ENCODE measurements at places on chromosomes 4 and X.

DNA sequence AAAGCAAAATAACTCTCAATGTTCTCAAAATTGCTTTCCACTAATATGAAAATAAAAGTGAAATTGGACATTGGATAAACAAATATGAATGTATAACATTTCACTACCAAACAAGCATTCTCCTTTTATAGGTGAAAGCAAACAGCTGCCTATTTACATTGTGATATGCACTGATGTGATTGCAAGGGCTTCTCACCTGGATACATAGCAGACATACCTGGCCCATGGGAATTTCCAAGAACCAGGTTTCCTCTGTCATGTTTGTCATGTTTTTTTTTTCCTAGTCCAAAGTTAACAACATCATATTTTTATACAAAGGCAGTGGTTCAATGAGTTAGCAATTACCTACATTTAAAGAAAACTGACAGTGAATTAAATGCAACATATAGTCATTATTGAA, 228.5 kb downstream of the ANKRD50 start:
- DNase-seq = no peak

DNA sequence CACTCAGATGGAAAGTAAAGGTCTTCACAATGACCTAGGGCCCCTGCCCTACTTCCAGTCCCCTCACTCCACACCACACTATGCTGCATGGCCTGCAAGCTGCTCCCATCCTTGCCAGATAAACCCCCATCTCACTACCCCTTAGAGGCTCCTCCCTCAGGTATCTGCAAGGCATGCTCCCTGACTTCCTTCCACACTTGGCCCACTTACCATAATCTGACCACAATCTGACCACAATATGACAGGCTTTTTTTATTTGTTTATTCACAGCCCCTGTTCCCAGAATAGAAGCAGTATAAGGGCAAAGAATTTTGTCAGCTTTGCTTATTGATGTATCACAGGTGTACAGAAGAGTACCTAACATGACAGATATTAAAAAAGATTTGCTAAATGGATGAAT, 124.7 kb downstream of the CAMK2D start:
- DNase-seq = no peak

- peak; percentile 73 for DNase-seq
These were observed 226.6 kb downstream of the NSUN7 start for GRCh38 chr4:40976343-40976742.

DNA sequence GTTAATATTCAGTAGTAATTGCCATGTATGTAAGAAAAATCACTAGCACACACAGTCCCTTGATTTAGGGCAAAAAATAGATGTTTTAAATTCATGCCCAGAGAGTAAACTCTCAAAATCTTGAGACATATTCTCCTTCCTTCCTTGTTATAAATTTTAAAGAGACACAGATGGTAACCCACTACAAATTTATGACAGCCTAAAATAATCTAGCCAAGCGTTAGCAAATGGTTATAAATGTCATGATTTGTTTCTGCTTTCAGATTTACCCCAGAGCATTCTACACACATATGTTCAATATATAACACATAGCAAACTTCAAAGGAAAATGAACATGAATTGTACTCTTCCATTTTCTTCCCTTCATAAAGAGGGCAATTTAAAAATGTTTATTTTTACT, 540.3 kb downstream of the TLL1 start:
- no peak for DNase-seq

- DNase-seq = no peak
These were observed 198.9 kb upstream of the PPP1R2C start for GRCh38 chrX:42976746-42977366.

- DNase-seq = no peak
These were observed 14.3 kb downstream of the SGMS2 start for GRCh38 chr4:107838861-107839565.

- DNase-seq = peak; percentile 54
These were observed 9.2 kb upstream of the GABRA4 start for GRCh38 chr4:47002580-47002979.

DNA sequence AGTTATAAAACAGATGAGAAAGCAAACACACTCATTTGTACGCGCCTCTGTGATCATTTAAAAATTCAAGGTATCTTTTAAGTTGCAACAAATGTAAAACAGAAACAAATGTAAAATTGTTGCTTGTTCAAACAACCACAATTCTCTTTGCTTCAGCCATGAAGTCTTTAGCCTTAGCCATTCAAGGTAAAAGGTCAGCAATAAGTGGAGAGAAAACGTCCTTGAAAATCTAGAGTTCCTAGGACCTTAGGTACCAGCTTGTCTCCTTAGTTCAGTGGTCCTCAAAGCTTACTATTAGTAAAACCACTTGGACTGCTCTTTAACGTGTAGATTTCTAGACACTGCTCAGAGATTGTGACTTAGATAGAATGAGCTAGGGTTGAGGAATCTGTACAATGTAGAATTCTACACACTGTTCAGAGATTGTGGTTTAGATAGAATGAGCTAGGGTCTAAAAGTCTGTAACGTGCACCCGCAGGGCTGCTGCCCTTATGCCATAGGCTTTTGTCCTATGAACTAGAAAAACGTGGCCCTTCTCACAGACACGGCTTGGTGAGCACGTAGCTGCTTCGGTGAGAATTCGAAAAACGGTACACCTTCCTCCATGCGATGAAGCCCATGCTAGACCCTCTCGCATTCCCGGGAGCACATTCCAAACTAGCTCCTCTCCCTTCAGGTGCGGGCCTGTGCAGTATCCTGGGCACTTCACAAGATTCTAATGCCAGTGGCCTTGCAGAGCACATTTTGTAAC, 1.7 kb downstream of the PLAC8 start:
- DNase-seq = no peak

DNA sequence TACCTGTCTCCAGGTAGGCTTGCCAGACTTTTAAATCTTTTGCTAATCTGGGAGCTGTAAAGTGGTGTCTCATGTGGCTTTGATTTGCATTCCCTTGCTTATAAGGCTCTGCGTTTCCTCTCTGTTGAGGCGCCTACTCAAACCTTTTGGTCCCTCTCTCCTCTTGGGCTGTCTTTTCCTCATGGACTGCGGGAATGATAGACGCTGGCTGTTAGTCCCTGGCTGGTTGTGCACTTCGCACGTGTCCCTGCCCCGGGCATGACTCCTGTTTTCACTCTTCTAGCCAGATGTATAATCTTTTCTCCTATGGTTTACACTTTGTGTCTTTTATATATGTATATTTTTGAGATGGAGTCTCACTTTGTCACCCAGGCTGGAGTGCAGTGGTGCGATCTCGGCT, 39.7 kb downstream of the RGS12 start:
- DNase-seq = no peak

DNA sequence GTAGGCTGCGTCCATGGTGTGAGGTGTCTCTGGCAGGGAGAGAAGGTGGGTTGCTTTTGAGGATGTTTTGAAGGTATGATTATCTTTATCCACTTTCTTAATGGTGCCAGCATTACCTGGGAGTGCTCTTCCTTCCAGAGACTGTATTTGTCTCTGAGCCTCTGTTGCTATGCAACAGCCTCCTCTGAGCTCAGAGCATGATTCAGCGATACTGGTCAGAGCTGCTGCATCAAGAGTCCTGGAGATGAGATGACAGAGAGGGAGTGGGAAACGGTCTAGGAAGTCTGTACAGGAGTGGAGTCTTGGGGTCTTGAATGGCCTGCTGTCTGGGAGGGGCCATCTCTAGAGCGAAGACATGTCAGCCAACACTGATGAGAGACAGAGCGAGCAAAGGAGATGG, 104.4 kb upstream of the RAB40AL start:
- peak; percentile 41 for DNase-seq

DNA sequence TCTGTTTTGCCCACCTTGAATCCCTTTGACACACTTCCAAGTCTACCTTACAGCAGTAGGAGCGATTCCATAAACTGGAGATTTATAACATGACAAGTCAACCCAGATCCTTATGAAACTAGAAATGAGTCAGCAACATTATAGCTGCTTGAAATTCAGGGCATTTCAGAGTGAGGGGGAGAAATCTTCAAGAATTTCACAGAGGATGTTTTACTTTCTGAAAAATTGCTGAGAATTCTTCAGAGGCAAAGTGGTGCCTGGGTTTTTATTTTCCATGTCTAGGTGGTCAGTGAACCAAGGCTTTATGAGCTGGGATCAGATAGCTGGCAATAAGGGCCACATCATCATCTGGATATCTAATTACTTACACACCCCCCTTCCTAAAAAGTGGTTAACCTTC, 119.8 kb downstream of the PPARGC1A start:
- no peak for DNase-seq

GRCh38 chr4:115090483-115091075, 22.8 kb downstream of the NDST4 start:
- peak; percentile 65 for DNase-seq

DNA sequence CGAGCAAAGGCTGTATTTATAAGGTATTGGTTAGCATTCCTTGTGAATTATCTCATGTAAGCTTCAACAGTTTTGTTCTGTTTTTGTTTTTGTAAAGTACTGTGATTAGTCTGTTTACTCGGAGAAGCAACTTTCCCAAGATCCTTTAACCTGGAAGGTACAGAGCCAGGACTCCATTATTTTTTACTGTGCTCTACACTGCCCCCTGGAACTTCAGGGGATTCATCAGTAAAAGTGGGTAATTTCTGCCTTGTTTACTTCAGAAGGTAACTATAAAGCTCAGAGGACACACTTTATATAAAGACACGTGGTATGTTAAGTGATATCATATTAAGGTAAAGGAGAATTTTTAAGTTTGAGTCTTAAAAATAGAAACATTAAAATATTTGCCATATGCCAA, 124.9 kb downstream of the IQCM start:
- DNase-seq = no peak

DNA sequence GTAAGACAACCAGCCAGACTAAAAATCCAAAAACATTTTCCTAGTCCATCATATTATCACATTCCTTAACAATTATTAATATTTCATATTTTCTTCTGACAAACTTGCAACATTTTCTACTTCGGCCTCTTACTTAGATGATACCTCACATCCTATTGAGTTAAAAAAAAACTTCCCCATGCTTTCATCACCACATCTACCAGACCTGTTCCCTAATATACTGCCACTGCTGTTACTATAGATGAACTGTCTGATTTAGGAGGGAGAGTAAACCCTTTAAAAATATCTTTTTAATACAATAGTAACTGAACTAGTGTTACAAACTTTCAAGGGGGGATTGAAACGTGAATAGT, 1.5 kb downstream of the FAM200B start:
- DNase-seq = peak; percentile 61

DNA sequence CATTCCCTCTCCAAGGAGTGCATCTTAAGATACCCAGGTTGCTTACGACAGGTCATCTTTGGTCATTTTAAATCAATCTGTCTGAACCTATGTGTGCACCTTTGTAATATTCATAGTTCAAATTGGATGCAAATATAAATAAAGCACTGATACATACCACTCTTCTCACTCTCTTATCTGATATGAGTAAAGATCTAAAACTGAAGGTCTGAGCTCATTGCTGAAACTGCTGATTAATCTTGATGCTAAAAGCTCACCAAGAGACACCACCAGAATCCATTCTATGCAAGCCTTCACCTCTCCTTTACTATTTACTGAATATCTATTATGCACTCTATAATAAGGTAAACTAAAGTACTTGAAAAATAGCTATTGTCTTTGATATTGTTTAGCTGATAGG, 16.6 kb downstream of the HSD17B13 start:
- DNase-seq = no peak

DNA sequence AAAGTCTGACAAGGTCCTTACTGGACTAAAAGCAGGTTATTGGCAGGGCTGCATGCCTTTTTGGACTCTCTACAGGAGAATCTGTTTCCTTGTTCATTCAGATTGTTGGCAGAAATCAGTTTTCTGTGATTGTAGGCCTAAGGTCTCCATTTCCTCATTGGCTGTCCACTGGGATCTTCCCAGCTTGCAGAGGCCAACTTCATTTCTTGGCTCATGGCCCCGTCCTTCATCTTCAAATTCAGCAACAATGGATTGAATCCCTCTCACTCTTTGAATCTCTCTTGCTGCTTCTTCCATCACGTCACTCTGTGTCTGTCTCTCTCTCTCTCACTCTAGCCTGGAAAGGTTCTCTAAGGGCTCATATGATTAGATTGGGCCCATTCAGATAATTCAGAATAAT, 14.9 kb upstream of the GLUD2 start:
- DNase-seq = no peak

DNA sequence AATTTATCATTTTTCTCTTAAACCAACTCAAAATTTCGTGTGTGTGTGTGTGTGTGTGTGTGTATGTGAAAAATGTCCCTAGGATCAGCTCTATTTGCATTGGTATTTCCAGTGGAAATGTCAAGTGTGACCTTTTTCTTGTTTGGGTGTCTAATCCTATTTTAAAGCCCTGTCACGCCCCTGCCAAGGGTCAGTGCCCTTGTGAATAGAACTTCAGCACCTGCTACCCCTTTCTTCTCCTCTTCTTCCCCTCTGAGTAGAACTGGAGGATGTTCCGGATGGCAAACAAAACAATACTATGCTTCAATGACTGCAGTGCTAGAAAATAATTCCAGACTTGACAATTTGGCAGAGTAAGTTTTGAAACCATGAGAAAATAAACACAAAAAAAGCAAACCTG, 67.3 kb downstream of the SPRY1 start:
- DNase-seq = no peak

- DNase-seq = no peak
These were observed 3.4 kb upstream of the INTU start for GRCh38 chr4:127629371-127629770.

Measured in RKO (cell line).